ENCODE measurements at places on chromosomes 12 and 14. TPM values are rescaled to one million over a fixed set of nuclear protein-coding genes. Genes with fewer than 3 reads are reported as not detected.

GRCh38 chr14:50736932-50737419 lies 68.9 kb upstream of the SAV1 start:
- ATAC-seq: no peak

- no peak for ATAC-seq
Observed at GRCh38 chr14:105120056-105120455, 48.5 kb downstream of the JAG2 start.

The SIX4 gene
- 2.4 TPM for total RNA-seq

- ATAC-seq: no peak
Observed at GRCh38 chr12:78406828-78407227, 457.7 kb upstream of the SYT1 start.

The SLC17A8 gene
- total RNA-seq: not detected

DNA sequence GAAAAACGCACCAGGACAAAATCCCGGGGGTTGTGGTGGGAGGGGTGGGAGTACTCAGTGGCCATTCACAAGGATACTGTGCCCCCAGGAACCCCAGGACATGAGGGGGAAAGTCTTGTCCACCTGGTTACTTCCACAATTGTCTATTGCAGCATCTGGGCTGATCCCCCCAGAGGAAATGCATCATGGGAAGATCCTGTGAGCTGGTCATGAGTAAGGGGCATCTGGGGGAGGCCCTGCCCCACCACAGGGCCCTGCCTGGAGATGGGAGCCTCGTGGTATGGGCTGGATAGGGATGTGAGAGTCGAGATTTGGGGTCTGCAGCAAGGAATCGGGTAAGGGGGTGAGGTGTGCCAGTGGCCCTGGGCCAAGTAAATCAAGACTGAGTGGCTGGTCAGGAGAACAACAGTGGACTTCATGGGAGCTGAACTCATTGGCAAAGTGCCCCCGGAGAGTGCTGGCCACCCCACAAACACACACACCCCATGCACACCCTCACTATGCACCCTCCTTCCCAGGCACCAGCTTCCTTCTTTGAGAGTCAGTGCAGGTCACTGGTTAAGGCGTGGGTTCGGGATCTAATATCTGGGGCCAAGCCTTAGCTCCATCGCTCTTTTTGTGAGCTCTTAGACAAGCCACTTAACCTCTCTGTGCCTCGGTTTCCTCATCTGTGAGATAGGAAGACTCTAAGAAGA lies 3.0 kb upstream of the SERPINA1 start:
- no peak for ATAC-seq

The OVCH1 gene
- 0.39 TPM for total RNA-seq

The RFLNA gene
- total RNA-seq: 0.54 TPM

DNA sequence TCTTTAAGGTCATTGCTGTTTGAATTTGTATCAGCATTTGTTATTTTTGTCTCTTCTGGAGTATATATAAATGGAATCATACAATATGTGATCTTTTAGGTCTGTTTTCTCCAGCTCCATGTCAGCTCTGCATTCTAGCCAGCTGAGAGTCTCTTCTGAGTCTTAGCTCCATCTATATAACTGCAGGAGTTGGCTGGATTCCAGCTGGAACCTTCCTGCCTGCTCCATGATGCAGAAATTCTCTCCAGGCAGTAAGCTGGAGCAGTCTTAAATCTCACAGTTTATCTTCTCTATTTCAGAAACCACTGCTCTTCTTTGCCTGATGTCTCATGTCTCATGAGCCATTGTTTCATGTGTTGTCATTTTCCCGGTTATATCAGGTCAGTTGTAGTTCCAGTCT lies 827.6 kb downstream of the NRXN3 start:
- no peak for ATAC-seq

GRCh38 chr12:30546121-30546520 lies 149.5 kb downstream of the IPO8 start:
- no peak for ATAC-seq

- no peak for ATAC-seq
Observed at GRCh38 chr14:36724162-36724561, 62.5 kb downstream of the PAX9 start.

GRCh38 chr14:54330876-54331275 lies 65.9 kb upstream of the CDKN3 start:
- no peak for ATAC-seq

DNA sequence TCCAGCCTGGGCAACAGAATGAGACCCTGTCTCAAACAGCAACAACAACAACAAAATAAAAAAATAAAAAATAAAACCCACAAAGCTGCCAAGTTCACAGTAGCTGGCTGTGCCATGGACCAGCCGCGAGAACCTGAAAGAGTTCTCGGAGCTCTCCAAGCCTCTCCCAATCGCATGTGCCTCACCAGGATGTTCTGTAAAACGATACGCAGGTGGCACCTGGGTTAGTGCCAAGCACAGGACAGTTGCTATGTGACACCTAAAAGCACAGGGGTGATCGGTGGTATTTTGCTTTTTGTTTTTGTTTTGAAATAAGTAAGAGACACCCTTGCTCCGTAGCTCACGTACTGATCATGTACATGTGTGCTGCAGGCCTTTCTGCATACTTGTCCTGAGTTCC lies 52.4 kb downstream of the RFLNA start:
- ATAC-seq: no peak

The PTPN6 gene
- total RNA-seq: 15.9 TPM

DNA sequence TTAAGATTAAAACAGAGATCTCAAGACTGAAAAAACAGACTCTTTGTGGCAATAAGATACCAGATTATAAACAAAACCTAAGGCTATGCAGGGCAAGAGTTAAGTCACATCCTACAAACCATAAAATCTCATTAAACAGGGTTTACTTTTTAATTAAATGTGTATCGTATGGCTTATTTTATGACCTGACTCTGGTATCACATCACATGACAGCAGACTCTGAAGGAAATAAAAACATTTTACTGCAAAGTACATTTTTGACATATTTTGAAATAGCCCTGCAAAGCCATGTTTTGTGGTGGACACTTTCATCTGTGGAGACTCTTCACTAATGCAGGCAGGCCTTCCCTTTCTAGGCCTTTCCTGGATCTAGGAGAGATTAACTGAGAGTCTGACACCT lies 327.6 kb upstream of the CLEC14A start:
- no peak for ATAC-seq

- no peak for ATAC-seq
Observed at GRCh38 chr12:120287491-120287890, 4.2 kb downstream of the RNU4-2 start.

GRCh38 chr14:24701062-24701461 lies 67.1 kb upstream of the GZMB start:
- ATAC-seq: no peak

The ADAMTS20 gene
- total RNA-seq: not detected

GRCh38 chr12:122374707-122375106 lies 47.8 kb downstream of the CLIP1 start:
- peak; percentile 63 for ATAC-seq

The TAS2R7 gene
- total RNA-seq: not detected

GRCh38 chr12:66115071-66115600 lies 15.4 kb downstream of the LLPH start:
- no peak for ATAC-seq

The GALNT4 gene
- 7.8 TPM for total RNA-seq

Measured in gastroesophageal sphincter (tissue), 4 donors.